ENCODE measurements at places on chromosomes 1 and 21.

DNA sequence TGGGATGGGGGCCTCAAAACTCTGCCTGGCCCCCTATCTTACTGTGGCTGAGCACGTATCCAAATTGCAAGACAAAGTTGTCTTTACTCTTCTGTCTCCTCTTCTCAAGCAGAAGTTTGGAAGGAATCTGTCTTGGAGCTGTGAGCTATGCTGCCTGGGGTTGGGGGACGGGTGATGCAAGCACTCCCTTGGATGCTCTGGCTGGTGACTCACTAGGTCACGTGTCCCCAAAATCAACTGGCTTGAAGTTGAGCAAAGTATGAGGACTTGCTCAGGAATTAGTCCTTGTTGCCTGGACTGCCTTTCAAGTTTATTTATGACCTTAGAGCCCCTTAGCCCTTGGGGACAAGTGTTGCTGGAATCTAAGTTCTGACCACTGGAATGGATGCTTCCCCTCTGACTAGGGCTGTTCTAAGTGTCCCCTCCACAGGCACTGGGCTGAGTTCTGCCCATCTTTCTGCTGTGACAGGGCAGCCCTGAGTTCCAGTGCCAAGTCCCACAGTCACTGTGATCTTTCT, 269.5 kb downstream of the HHAT start:
- no peak for DNase-seq

DNA sequence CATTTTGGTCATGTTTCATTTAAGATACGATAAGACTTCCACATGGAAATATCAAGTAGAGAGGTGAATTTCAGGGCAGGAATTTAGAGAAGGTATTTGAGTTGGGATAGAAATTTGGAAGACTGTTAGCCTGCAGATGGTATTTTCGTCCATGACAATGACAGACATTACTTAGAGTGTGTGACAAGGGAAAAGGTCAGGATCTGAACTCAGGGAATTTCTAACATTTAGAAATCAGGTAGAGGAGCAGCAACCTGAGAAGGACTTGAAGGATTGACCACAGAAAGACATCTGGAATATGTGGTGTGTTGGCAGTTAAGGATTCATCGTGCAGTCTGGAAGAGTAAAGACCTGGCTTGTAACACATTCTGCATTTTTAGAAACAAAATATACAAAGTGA, 57.9 kb downstream of the RABGAP1L start:
- no peak for DNase-seq

- DNase-seq, result no peak
These were observed 40.4 kb downstream of the BACE2 start for GRCh38 chr21:41208376-41208763.

- peak; percentile 6 for DNase-seq
These were observed 143.7 kb downstream of the DNM3 start for GRCh38 chr1:171984850-171985485.

- no peak for DNase-seq
These were observed 89.3 kb downstream of the CDC14A start for GRCh38 chr1:100441651-100442050.

DNA sequence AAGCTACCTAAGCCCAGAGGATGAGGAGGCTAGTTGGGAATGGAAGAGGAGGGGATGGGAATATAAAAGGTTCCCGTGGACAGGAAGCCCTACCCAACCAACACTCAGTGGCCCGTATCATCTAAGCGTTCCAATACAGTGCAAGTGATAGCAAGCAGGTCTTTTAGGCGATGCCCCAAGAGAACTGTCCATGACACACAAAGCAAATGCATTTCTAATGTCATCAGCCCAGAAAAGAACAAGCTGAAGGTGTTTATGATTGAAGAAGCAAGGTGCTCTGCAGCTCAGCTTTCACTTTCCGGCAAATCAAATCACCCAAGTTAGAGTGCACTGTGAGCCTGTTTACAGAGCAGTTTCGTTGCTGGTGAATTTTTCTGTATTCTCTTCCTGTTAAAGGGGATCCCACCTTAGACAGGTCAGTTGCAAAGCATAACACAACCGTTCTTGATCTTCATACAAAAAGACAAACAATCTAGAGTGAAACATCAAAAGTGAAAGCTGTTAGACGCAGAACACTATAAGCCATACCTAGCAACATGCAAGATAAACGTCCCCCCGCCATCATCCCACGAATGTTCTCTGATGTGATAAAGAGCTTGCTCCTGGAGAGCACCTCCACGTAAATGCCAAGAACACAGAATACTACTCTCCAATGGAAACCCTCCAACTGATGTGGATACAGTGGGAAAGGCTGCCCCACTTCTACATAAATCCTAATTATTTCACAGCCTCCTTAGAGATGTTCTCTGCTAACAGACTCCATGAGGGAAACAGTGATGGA, 54.0 kb downstream of the PGBD5 start:
- DNase-seq, result no peak
